Germinal center (tissue), 1 donor: ENCODE measurements at places on chromosomes 4 and X.

- DNase-seq = no peak
Measured at GRCh38 chrX:146658379-146658778, 151.2 kb upstream of the CXorf51B start.

DNA sequence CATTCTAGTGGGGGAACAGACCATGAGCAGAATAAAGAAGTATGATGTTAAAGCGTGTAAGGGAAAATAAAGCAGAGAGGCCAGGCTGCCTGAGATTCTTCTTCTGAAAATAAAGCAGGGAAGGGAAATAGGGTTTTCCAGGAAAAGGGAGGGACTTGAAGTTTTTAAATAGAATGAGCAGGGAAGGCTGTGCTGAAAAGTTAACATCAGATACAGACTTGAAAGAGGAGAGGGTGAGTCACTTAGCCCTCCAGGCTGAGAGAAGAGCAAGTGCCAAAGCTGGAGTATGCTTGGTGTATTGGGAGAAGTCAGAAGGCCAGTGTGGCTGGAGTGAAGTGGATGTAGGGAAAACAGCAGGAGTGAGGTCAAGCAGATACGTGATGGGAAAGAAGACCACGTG lies 10.0 kb upstream of the PLK4 start:
- no peak for DNase-seq

DNA sequence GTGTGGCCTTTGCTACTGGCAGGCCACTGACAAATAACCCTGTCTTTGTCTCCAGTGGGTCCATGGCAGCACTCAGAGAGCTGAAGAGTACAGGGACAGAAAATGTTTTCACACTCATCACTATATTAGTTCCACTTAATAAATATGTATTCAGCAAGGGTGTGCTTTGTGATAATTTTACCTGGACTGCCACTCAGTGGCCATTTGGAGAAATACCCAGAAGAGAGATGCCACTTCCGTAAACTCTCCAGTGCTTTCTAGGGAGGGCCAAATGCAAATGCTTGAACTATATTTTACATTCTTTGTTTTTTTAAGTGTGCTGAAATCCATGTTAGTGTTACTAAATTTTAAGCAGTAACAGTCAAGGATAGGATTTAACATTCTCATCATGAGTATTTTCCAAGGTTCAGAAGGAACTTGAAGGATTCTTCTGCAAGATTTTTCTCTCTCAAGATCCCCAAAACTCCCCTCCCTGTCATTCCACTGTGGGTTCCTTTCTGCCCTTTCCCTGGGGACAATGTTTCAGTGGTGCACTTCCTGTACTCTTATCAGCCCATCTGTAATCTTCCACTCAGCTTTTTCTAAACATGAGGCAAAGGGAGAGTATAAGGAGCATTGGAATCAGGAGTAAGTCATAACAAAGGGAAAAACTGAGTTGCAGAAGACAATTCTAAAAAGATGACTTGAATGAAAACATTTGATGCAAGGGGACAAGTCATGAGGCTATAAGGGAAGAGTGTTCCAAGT lies 46.0 kb downstream of the TFDP3 start:
- DNase-seq = peak; percentile 2

- no peak for DNase-seq
Measured at GRCh38 chr4:179755322-179755721, 2313.1 kb upstream of the AGA start.

- DNase-seq = no peak
Measured at GRCh38 chrX:10106806-10107205, 50.0 kb upstream of the CLCN4 start.

DNA sequence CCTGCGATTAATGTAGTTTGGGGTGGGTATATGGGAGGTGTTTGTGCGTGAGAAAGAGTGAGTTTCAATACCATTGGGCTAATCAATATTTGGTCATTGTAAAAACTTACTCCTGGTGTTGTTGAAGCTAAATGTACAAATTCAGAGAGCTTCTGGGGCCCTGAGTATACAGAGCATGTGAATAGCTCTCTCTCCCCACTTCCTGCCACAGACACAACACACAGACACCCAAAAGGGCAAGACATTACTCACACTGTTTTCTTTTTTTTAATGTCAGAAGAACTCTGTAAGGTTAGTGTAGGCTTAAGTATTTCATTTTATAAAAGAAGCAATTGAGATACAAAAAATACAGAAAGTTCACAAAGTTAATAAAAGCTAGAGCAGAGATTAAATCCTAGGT lies 151.3 kb upstream of the KCNIP4 start:
- no peak for DNase-seq

DNA sequence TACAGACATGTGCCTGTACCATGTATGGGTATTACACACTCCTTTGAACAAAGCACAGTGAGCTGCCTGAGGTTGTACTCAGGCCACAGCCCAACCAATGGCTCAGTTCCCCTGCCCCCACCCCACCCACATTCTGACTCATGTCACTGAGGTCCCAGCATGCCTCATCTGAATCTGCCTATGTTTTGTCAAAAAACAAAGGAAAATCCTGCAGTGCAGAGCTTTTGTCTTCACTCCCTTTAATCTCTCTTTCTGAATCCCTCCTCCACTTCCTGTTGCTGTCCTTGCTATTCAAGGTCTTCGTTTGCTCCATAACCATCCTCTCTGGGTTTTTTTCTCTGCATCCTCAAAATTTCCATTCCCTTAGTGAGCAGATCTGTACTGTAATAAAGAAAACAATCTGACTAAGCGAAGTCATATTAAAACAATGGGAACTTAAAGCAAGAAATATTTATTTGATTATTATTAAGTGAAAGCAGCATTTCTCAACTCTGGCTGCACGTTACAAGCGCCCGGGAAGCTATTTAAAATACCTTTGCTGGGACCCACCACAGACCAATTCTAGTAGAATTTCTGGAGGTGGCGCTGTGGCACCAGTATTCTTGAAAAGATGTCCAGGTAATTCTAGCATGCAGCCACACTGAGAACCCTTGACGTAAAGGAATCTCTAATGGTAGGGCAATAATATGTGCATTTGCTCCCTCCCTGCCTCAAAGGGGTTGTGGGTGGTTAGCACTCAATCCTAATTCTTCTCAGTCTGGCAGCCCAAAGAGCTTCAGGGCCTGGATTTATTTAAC lies 8.7 kb downstream of the GUCY2F start:
- peak; percentile 2 for DNase-seq

- no peak for DNase-seq
Measured at GRCh38 chrX:56498756-56499155, 64.7 kb upstream of the UBQLN2 start.

DNA sequence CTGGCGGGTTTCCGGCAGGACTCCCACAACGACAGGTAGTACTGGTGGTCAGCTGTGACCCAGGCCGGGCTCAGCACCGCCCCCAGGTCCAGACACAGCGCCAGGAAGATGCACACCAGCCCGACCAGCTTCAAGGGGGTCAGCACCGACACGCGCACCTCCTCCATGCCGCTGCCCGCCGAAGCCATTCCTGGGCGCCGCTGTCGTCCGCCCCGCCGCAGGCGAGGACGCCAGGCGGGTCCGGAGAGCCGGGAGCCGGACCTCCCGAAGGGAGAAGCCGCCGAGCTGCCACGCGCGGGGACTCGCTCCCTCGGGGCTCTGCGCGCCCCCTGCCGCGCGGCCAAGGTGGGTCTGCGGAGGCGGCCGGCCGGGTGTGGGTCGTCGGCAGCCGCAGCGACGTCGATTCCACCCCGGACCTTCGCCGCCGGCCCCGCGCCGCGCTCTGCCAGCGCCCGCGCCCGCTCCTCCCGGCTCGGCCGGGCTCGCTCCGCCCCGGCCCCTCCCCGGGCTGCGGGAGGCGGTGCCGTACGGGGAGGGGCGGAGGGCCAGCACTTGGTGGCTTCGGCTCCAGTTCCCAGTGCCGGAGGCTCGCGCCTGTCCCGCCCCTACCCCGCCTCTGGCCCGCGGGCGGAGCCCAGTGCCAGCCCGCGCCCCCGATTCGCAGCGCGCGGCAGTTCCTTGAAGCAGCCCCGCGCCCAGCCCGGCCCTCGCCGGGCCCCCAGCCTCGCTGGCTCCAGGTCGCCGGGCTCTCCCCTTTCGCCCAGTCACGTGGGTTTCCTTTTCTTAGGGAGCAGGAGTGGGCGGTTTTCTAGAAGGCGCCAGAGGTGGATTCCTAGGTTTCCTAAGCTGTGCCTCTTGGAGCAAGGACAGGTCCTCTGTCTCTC lies at the start of gene TMEM47:
Gene TMEM47 (minus strand): TSS at position 444 of the 884 bp plus-strand sequence. CDS start 256 bp downstream, at position 188.
- no peak for DNase-seq
